Natural killer cell (primary cell): ENCODE measurements at places on chromosomes 7 and 10.

DNA sequence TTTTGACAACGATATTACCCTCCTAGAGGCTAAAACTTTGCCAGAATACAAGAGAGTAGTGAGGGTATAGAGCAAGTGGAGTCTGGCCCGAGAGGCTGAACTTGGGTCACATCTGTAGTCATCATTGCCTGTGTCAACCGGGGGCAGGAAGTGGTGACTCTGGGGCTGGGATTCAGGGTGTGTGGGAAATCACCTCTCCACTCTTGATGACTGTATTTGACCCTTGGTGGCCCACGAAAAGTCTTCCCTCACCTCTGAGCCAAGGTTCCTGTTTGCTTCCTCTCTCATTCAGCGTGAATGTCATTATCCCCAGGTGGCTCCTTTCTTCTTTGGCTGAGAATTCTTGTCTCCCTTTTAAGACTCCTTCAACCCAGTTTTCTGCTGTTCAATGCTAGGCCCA, 240.4 kb downstream of the ABCA13 start:
- DNase-seq: no peak

- DNase-seq: no peak
These were observed 52.9 kb downstream of the CLEC2L start for GRCh38 chr7:139576179-139576973.

DNA sequence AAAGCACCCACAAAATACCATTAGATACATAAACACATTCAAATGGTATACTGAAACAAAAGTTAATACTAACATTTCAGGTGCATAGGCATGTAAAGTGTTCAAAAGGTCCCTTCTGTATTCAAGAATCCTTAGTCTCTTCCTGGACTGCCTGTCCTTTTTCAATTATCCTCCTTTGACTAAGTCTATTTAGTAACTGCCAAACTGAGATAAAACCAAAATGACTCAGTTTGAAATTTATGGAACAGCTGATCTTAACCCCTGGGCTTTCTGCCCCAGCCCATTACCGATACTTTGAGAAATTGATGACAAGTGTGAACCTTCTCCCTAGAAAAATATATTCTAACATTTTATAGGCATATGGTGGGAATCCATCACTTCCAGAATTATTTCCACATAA, 5.4 kb downstream of the EPC1 start:
- DNase-seq: no peak

GRCh38 chr7:33145156-33145555, 15.8 kb downstream of the BBS9 start:
- no peak for DNase-seq
